ENCODE measurements at places on chromosomes 3 and 15. TPM values are rescaled to one million over a fixed set of nuclear protein-coding genes. Genes with fewer than 3 reads are reported as not detected.

Gene DUOX1
- total RNA-seq = 111 TPM

Gene CNTN3
- total RNA-seq = 17.1 TPM

- H3K36me3 ChIP-seq = no peaks in the 10 kb centered on the region
- no peaks in the 10 kb centered on the region for H3K27me3 ChIP-seq
- H3K4me3 ChIP-seq = peak overlapping the region; percentile 67
- H3K27ac ChIP-seq = peak overlapping the region; percentile 91
- peaks cover 36% of the 10 kb centered on the region for H3K4me1 ChIP-seq
Observed at GRCh38 chr3:16886303-16886683, 1.5 kb downstream of the PLCL2 start.

GRCh38 chr3:115089481-115089880 is 57.6 kb downstream of the ZBTB20 start:
- H3K4me1 ChIP-seq = peaks cover 12% of the 10 kb centered on the region
- no peak overlapping the region for H3K27ac ChIP-seq
- no peak for DNase-seq
- H3K27me3 ChIP-seq = no peaks in the 10 kb centered on the region
- no peaks in the 10 kb centered on the region for H3K36me3 ChIP-seq
- no peak overlapping the region for H3K4me3 ChIP-seq

- H3K36me3 ChIP-seq = no peaks in the 10 kb centered on the region
- no peak for DNase-seq
- H3K4me3 ChIP-seq = no peak overlapping the region
Observed at GRCh38 chr3:61718565-61718964, 157.2 kb downstream of the PTPRG start.

DNA sequence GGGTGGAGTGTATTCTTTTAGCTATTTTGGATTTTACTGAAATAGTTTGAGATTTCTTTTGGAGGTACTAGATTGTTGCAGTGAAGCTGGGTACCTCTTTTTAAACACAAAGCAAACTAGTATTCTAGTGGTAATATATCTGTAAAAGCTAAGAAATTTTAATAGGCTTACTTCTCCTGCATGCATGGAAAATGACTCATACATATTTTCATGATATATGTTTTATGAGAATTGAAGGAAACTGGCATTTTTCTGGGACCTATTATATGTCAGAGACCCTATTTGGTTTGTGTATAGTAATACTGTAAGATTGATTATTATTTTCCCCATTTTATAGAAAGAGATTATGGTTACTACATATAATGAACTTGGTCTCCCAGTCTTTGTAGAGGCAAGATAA is 851.0 kb downstream of the DIPK2A start:
- H3K27ac ChIP-seq = no peak overlapping the region
- H3K4me1 ChIP-seq = no peaks in the 10 kb centered on the region
- H3K27me3 ChIP-seq = no peaks in the 10 kb centered on the region
- no peak overlapping the region for H3K4me3 ChIP-seq
- DNase-seq = no peak
- H3K36me3 ChIP-seq = no peaks in the 10 kb centered on the region

Gene DIPK2A
- total RNA-seq = 24.3 TPM

- H3K4me1 ChIP-seq = no peaks in the 10 kb centered on the region
- no peak overlapping the region for H3K4me3 ChIP-seq
- no peak for DNase-seq
- H3K27me3 ChIP-seq = no peaks in the 10 kb centered on the region
- H3K36me3 ChIP-seq = no peaks in the 10 kb centered on the region
Observed at GRCh38 chr15:91308855-91309254, 208.8 kb downstream of the SV2B start.

Gene KBTBD13
- total RNA-seq = not detected

DNA sequence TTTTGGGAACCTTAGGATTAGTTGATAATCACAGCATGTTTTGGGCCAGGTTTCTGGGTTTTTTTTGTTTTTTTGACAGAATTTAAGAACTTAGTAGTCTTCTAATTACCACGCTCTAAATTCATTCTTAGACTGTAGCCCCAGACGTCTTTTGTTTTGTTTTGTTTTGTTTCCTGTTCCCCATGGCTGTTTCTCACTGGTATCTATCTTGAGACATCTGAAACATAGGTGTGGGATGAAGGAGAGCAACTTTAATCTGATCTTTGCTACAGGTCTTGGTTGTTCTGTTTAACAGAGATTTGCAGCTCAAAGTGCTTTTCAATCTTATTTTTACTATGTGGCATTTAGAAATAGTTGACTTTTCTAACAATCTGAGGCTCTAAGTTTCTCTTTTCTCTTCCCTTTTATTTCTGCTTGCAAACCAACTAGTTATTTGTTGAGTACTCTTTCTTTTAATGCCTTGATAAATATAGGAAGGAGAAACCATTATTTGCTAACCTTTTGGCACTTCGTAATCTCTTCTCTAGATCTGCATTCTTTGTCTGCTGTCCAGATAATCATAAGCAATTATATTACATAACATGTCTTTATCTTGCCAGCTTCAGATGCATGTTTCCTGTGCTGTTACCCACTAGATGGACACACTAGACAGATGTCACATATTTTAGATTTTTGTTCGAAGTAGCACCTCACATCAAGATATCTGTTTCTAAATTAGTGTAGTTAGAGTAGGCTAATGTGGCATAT is 40.9 kb downstream of the FBXL2 start:
- no peak for DNase-seq
- no peaks in the 10 kb centered on the region for H3K4me1 ChIP-seq
- no peaks in the 10 kb centered on the region for H3K27me3 ChIP-seq
- no peaks in the 10 kb centered on the region for H3K36me3 ChIP-seq

DNA sequence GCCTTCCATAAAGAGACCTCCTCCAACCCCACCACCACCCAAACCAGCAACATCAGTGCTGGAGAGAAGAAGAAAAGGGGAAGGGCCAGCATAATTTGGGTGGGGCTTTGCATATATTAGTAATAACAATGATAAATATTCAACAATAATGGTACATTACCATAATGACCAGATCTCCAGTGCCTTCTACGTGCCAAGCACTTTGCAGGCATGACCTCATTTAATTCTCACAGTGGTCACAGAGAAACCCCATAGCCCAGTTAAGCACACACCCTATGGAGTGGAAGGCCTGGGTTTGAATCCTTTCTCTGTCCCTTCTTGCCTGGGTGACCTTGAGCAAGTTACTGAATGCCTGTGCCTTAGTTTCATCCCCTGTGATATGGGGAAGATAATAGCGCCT is 49.2 kb downstream of the CORO2B start:
- DNase-seq = no peak
- H3K27ac ChIP-seq = no peak overlapping the region
- no peaks in the 10 kb centered on the region for H3K4me1 ChIP-seq
- no peaks in the 10 kb centered on the region for H3K36me3 ChIP-seq
- peaks cover 4% of the 10 kb centered on the region for H3K27me3 ChIP-seq

GRCh38 chr3:40128166-40128565 is 181.3 kb upstream of the EIF1B start:
- H3K4me1 ChIP-seq = no peaks in the 10 kb centered on the region
- H3K4me3 ChIP-seq = no peak overlapping the region
- H3K27ac ChIP-seq = no peak overlapping the region
- no peaks in the 10 kb centered on the region for H3K36me3 ChIP-seq
- no peaks in the 10 kb centered on the region for H3K27me3 ChIP-seq
- DNase-seq = no peak

GRCh38 chr15:38623744-38624143 is 59.1 kb upstream of the RASGRP1 start:
- H3K36me3 ChIP-seq = no peaks in the 10 kb centered on the region
- H3K27me3 ChIP-seq = no peaks in the 10 kb centered on the region
- H3K4me1 ChIP-seq = peaks cover 7% of the 10 kb centered on the region

Gene PRRT3
- 5.4 TPM for total RNA-seq

DNA sequence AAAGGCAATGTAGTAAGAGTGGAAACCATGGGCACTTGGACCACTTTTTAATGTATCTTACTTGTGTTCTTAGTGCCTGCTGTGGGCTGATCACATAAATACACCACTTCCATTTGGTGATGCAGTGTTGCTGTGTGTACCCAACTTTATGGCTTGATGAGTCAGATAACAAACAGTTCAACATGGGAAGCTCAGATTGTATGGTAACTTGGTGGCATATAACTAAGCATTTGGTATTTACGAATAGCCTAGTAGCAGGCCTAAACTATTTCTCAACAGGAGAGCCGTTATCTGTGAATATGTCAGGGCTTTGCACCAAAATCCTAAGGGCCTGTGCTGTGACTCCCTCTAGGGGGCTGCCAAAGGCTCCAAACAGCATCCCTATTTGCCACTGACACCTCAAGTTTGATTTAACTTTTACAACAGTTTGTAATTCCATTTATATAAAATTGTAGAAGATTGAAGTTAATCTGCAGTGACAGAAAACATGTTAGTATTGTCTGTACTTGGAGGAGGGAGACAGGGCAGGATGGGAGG is 640.4 kb upstream of the CADM2 start:
- no peaks in the 10 kb centered on the region for H3K4me1 ChIP-seq
- no peak for DNase-seq
- H3K27ac ChIP-seq = no peak overlapping the region
- no peaks in the 10 kb centered on the region for H3K36me3 ChIP-seq
- no peaks in the 10 kb centered on the region for H3K27me3 ChIP-seq
